GM12892 (cell line): ENCODE measurements at places on chromosomes 1 and 21.

GRCh38 chr1:72946903-72947499 lies 664.7 kb upstream of the NEGR1 start:
- no peak for DNase-seq

- no peak for DNase-seq
Measured at GRCh38 chr1:212106286-212106792, 70.8 kb downstream of the DTL start.

DNA sequence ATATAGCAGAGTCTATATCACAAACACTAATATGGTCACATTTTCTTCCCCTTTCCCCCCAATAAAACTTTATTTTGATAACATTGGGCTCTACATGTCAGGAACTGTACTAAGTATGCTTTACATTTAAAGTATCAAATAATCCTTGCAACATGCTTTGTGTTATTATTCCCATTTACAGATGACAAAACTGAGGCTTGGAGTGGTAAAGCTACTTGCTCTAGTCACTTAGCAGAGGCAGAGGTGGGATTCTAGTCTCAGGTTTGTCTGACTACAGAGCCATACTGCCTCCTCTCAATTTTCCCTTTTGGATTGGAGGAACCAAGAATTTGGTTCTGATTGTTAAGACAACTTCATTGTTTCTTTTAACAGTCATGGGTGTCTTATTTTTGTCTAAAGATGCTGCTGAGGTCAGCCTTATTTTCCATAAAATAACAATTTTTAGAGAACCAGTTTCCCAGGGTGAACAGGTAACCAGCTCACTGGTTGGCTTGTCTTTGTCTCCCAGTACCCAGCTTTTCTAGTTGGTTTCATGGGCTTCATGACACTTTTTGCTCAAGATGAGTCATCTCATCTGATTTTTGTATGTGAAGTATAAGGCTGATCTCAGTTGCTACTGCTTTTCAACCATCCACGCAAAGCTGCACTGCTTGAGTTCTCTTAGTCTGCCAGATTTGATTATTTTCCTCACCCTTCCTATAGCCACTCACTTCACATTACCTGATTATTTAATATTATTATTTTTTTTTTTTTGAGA lies 81.0 kb upstream of the ARID1A start:
- no peak for DNase-seq

GRCh38 chr1:41900603-41901444 lies 17.9 kb downstream of the HIVEP3 start:
- no peak for DNase-seq

DNA sequence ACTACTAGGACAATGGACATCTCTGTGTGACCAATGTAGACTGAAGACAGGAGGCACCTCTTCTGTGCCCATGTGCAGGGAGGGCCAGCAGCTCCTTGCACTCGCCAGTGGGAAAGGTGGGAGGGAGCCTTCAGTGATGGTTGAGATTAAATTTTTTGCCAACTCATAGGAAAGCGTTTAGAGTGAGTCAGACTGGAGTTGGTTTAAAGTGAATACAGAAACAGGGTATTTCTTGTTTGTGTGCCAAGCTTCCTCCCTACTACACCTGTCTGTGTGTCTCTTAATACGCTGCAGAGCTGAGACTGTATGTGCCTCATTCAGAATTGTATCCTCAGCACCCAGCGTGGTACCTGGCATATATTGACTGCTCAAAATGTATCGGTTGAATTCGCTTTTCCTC lies 13.5 kb upstream of the COL16A1 start:
- no peak for DNase-seq

DNA sequence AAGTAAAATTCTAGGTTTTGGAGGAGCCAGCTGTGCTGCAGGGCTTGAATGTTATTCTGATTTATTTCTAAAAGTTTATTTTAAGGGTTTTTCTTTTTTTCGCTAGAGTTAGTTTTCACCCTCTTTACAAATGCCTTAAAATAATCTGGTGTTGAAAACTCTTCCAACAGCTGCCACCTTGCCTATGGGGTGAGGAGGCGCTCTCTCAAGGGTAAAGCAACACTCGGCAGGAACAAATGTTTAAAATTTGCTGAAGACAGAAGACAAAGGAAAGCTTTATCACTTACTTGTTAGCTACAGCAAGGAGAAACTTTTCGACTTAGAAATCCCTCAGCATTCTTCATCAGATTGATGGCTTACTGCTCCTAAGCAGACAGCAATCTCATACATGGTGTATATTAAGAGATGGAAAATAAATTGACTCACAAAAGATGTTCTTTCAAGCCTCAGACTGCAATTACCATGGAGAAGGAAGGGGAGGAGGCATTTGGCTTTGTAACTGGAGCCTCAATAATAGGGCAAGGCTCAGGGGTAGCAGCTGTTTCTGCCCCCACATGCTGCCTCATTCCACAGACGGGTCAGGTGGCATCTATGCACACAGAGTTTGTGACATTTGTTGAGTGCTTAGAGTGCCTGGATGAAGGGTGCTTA lies 79.8 kb upstream of the RALGPS2 start:
- no peak for DNase-seq

- DNase-seq, result no peak
Measured at GRCh38 chr1:217134857-217135568, 411.8 kb upstream of the ESRRG start.

GRCh38 chr1:201335174-201335870 lies 42.2 kb downstream of the TNNT2 start:
- DNase-seq, result no peak

GRCh38 chr21:40120940-40121575 lies 253.8 kb downstream of the PCP4 start:
- no peak for DNase-seq

DNA sequence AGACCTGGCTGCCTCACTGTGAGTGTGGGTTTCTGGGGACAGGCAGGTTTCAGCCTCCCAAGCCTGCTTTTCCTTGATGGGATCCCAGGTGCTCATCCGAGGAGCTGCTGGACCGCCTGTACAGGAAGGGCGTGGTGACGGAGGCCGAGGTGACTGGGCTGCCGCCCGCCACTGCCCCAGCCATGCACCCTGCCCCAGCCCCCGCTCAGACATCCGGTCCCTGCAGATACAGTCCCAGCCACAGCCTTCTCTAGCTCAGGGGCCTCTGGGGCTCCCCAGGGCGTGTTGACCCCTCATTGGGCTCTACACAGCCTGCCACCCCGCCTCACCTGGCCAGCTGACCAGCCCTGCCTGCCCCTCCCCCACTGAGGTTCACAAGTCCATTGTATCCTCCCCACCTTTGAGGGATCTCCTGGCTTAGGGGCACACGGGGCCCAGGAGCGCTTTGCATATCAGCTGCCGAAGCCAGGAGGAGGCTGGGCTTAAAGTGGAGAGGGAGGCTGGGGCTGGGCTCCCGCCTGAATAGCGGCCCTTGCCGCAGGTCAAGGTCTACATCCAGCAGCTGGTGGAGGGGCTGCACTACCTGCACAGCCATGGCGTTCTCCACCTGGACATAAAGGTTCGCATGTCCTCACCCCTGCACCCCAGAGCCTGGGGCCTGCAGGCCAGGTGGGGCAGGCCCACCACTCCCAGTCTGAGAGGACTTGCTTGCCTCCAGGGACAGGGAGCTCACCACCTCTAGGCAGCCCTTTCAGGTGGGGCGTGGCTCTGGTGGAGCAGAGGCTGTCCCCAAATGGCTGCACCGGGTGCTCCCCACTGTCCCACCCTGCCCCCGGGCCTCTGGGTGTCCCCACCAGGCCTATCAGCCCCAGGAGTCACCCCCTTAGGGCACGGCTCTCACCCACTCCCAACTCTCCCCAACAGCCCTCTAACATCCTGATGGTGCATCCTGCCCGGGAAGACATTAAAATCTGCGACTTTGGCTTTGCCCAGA lies 38.5 kb downstream of the TRIM11 start:
- peak; percentile 56 for DNase-seq

GRCh38 chr1:85943526-85943925 lies 213.0 kb downstream of the COL24A1 start:
- DNase-seq, result no peak

DNA sequence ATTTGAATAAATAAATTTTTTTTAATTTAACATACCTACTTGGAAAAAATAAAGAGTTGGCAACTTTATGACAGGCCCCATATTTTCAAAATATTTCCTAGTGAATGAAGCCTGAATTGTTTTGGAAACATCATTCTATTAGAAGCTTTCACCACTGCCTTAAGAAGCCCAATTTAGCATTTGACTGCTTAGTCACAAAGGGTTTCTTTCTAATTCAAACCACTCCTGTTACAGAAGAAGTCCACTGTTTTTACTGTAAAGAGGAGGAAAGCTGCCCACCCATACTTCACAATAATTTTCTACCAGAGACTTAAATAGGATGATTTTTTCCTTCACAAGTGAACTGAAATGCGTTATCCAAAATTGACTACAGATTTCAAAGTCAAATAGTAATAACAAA lies 534.6 kb upstream of the PTBP2 start:
- DNase-seq, result no peak

- no peak for DNase-seq
Measured at GRCh38 chr1:118257946-118258345, 72.9 kb upstream of the SPAG17 start.

GRCh38 chr21:42426876-42427480 lies 23.3 kb downstream of the UBASH3A start:
- no peak for DNase-seq

DNA sequence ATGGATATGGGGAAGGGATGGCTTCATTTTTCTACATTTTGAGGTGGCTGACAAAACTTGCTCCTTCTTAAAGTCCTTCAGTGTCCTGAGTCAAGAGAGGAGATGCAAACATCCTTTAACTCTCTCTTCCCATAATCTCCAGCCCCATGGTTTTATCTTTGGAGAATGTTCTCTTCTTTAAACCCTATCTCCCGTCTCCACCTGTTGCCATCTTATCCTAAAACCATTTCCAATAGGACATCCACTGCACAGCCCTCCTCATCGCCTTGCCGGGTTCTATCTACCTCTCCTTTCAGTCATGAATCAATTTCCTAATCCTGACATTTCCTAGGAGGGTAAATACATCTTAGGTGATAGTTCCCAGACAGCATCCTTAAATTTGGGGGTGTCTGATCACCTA lies 44.2 kb upstream of the KCNE2 start:
- DNase-seq, result no peak
